ENCODE measurements at places on chromosomes 4 and X.

- no peak for DNase-seq
These were observed 87.5 kb downstream of the TRAPPC11 start for GRCh38 chr4:183746305-183747229.

GRCh38 chrX:15816886-15817285, 26.6 kb downstream of the ZRSR2 start:
- peak; percentile 40 for DNase-seq

DNA sequence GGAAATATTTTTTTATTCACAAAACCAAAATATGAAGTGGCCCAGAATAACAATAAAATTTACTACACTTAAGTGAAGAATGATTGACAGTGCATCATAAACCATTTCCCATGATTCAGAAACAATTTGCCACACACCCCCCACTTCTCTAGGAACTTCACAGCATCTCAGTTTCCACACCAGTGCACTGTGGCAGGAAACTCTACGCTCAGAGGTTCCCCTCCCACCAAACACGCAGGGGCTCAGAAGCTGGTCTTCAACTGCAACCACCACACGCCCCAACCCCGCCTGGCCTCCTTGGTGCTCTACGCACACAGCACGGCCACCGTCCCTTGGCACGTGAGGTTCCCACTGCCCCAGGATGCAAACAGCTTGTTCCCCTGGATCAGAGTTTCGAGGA, 63.7 kb downstream of the ZFYVE28 start:
- no peak for DNase-seq

DNA sequence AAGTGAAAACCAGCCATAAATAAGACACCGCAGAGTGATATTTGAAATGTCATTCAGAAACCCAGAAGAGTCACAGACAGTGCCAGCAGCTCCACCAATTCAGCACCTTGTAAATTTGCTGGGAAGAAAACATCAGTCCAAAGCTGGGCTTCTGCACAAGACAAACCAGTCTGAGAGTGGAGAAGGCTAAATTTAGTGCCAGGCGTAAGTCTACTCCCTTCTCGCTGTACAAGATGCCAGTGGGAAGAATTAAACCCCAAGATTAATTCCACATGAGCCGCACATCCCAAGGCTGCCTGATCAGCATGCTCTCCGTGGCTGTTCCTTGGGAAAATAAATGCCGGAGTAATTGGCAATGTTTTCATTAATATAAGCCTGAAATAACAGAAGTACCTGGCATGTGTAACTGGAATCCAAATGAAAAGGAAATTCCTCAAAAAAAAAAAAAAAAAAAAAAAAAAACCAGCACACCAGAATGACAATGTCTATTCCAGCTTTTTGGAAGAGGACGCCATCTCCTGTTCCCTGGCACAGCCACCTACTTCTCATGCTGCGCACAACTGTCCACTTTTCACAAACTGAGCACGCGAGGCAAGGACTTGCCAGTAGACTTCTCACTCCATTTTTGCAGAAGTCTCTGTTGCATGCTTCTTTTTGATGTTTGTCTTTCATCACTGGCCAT, 95.5 kb downstream of the NSUN7 start:
- no peak for DNase-seq

DNA sequence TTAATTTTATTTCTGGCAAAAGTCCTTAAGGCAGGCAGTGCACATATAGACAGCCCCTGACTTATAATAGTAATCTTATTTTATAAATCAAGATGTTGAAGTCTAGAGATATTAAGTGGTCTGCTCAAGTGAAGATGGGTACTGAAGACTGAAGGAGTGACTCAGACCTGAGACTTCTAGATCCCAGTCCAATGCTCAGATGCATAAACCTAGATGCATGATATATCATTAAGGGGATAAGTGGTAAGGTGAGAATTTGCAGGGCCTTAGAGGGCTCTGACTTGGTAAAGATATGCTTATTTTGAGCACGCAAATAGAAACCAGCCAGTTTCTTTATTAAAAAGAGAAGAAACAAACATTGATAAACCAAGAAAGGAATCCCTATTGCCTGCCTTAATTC, 42.9 kb downstream of the SLC9A7 start:
- DNase-seq = no peak

DNA sequence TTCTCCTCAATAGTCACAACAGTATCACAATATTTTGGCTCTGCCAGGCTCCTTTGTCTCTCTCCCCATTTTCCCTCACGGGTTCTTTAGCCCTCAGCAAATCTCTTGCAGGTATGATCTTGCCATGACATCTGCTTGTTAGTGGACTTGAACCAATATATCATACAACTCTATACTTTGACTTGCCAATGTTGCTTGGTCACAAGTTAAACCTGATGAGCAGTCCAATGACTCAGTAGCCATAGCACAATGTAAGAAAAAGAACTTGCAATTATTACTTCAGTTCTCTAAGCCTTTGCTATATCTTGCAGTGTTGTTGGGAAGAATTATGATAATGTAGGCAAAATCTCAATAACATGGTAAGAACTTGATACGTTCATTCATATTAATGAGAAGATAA, 174.6 kb upstream of the NRK start:
- DNase-seq = no peak

DNA sequence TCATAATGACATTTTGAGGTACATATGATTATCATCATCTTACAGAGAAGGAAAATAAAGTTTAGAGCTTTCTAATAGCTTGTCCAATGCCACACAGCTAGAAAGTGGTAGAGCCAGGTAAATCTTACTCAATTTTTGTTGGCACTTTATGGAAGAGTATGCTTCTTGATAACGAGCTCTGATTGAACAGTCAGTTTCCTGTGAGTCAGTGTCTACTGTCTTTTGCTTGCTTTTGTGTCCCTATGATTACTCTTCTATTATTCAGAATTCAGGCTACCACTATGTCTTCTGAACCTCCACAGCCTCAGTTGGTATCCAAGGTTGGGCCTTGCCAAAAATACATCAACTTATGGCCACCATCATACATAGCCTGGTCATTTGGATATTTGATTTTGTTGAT, 2.6 kb downstream of the FAAH2 start:
- DNase-seq = no peak

DNA sequence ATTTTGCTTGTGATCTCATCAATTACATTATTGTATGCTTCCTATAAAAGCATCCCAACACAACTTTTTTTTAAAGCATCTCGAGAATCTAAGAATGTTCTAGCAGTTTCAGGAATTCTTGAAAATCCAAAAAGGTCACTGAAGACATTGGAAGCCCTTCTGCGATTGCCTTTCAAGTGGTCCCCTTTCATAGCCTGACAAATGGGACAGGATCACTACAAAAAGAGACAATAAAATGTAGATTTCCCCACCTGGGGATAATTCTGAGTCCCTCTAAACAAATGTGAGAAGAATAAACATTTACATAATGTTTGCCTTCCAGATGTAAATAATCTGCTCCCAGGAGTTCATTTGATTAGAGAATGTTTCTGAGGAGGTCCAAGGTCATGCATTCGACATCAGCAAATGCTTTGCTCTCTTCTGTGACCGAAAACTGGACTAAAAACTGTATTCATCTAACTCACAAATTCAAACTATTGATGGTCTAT, 116.0 kb downstream of the COL25A1 start:
- no peak for DNase-seq

DNA sequence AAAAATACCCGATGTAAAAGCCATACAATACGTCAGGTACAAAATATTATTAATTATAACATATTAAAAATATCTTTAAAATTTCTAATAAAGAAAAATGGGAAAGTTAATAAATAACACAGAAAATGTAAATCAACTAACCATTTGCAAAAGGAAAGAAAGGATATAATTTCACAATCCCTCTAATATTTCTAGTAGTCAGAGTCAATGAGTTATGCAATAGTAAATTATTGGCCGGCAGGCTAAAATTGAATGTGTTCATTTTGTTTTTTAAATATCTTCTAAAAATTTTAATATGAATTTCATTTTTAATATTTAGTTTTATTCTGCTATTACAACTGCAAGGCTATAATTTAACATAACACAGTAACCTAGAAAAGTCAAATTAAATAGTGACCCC, 155.7 kb downstream of the FBXW7 start:
- no peak for DNase-seq

Measured in stimulated activated CD4-positive, alpha-beta T cell treated with anti-CD3 and anti-CD28 coated beads, Interleukin-15, amount 100 ng/mL, for 24 hours (primary cell).